ENCODE measurements at places on chromosomes 6 and 20. TPM values are rescaled to one million over a fixed set of nuclear protein-coding genes. Genes with fewer than 3 reads are reported as not detected.

- no peak for DNase-seq
Measured at GRCh38 chr20:63471981-63472831, at the start of gene KCNQ2. TSS of gene KCNQ2 (minus strand) at chr20:63472655. CDS start at chr20:63472463, 192 bp downstream.

The SCP2D1 gene
- total RNA-seq, result not detected

GRCh38 chr20:4767084-4767483, 45.4 kb downstream of the PRND start:
- no peak for DNase-seq

- no peak for DNase-seq
Measured at GRCh38 chr6:28208111-28208659, 16.9 kb upstream of the ZSCAN9 start.

The FAM217A gene
- total RNA-seq, result not detected

Data from cardiac muscle cell (in vitro differentiated cells and primary cell).